Stimulated activated CD4-positive, alpha-beta T cell treated with anti-CD3 and anti-CD28 coated beads, Interleukin-1b, Interleukin-23, amount 100 ng/mL, for 1 hour (primary cell): ENCODE measurements at places on chromosomes 3 and 15.

- no peak for DNase-seq
Measured at GRCh38 chr3:169152319-169152718, 511.2 kb downstream of the MECOM start.

DNA sequence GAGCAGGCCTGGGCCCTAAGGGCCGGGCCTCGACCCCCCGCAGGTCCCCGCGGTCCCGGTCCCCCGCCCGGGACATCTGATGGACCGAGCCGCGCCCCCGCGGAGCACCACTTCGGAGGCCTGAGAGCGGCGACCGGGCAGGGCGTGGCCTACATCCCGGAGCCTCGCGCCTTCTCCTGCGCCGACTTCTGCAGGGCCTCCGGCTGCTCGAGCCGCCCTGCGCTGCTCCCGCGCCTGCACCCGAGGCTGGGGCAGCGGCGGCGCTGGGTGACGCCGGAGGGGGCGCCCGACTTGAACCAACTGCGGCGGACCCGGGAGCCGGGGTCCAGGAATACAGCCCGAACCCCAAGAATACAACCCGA lies 14.9 kb upstream of the GP9 start:
- DNase-seq = no peak

DNA sequence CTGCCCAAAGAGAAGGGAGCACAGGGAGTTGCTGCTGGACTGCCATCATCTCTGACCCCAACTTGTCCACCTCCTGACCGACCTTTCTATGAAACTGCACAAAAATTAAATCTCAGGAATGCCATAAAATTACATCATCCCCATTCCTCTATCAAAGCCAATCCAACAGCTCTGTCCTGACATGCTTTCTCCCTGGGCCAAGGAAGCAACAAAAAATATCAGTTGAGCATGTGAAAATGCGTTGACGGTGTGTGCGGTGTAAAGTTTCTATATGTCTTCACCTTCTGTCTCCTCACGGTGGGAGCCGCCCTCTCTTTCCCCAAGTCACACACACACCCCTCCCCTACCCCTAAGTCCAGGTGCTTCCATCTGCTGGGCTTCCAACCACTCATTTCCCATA lies 3.6 kb upstream of the ZNF774 start:
- no peak for DNase-seq

- DNase-seq = no peak
Measured at GRCh38 chr15:85282504-85283115, 97.8 kb upstream of the AKAP13 start.

GRCh38 chr15:54987881-54988280 lies 208.9 kb downstream of the RSL24D1 start:
- DNase-seq = no peak

DNA sequence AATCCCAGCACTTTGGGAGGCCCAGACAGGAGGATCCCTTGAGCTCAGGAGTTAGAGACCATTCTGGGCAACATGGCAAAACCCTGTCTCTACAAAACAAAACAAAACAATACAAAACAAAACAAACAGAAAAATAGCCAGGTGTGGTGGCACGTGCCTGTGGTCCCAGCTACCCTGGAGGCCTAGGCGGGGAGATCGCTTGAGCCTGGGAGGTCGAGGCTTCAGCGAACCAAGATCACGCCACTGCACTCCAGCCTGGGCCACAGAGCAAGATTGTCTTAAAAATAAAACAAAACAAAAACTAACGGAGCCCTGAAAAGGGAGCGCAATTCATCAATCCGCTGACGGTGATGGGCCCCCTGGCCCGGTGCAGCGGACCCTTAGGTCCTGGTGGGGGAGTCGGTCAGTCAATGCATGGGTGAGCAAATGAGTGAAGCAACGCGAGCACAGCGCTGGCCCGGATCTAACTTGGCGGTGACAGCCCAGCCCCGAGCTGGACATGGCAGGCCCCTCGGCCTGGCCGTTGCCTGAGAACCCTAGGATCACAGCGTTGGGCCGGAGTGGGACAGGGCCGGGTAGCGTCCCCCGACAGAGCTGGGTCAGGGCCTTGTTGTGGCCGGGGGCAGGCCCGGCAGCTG lies 52.4 kb upstream of the BLM start:
- DNase-seq = no peak
